Stimulated activated CD8-positive, alpha-beta memory T cell treated with anti-CD3 and anti-CD28 coated beads, Interleukin-15, amount 100 ng/mL, for 24 hours (primary cell): ENCODE measurements at places on chromosomes 1 and 21.

DNA sequence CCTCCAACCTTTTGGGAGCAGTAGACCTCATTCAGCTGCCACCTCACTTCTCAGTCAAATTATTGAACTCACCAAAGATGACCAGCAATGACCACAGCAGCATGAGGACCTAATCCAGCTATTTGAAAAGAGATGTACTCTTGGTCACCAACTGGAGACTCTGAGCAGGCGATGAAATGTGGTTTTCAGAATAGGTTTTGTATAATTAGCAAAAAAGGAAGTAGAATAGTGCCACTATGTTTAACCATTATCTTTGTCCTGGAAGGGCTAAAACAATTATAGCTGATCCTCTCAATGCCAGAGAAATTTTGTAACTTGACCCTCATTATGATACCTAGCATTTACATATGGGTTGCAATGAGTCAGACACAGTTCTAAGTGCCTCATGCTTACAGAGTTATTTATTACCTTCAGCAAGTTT is at the start of gene FCRL2:
FCRL2 (minus strand) TSS at position 162 of the 421 bp plus-strand sequence; CDS start at position 103, 59 bp downstream.
- no peak for DNase-seq

DNA sequence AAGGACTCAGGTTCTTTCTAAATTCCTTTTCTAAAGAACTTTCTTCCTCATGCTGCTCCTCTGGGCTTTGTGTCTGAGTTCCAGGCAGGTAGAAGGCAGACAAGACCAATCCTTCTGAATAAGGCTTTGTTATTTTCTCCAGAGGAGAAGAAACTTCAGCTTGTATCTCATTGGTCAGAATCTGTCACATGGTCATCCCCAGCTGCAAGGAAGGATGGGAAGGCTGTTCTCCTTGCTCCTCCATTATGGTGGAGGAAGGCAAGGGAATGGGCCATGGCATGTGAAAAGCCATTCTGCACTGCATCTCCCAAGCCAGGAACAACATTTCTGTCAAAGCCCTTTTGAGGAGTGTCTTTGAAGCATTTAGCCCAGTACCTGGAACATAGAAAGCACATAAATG is 50.6 kb upstream of the NTPCR start:
- DNase-seq, result no peak

- DNase-seq, result no peak
Observed at GRCh38 chr1:107668762-107669161, 296.2 kb downstream of the VAV3 start.

DNA sequence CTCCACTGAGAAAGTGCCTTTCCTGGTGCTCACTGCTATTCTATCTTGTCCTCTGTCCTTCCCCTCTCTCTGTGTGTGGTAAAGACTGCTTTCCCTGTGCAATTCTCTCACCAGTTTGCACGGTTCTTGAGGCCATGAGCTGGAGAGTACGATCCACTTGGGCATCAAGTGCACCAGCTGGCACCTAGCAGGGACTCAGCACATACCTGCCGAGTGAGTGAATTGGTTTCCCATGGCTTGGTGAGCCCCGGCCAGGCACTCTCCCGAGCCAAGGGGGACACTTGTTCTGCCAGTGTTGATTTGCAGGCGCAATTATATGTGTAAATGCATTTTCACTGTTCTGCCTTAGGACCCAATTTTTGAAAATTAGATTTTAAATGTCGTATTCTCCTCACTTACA is 313.5 kb downstream of the DISC1 start:
- no peak for DNase-seq

- DNase-seq, result no peak
Observed at GRCh38 chr1:165876121-165876520, 48.7 kb downstream of the UCK2 start.

DNA sequence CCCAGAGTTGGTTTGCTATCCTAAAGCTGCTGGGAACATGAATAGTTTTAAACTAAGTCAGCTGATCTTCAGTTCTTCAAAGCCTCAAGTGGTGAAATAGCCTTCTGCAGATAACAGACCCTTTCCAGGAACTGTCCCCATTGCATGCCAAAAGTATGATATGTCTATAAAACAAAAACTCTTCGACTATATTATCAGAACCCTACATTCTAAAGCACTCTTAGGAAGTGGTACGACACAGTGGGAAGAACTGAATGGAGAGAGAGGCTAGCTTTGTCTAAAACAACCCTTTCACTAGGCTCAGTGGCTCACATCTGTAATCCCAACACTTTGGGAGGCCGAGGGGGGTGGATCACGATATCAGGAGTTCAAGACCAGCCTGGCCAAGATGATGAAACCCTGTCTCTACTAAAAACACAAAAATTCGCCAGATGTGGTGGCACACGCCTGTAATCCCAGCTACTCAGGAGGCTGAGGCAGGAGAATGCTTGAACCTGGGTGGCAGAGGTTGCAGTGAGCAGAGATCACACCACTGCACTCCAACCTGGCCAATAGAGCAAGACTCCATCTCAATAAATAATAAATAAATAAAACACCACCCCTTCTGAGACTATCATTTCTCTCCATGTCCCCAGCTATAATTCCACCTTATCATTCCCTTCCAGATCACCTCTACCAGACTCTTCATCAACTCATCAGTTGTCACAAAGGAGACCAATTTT is 2.2 kb upstream of the FRRS1 start:
- no peak for DNase-seq

DNA sequence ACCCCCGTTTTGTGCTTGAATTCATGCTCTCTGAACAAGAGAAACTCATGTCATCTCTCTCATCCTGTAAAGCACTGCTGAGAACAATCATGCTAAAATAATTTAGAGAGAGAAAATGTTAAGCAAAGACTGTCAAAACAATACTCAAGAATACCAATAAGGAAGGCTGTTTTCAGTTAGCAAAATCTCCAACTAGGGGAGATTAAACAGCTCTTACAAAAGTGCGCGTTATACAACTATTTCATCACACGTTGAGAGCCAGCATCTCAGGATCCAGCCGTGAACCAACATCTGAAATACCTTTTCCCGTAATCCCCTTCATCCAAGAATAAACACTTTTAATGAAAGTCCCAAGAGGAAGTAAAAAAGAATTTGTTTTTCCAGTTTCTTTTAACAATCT is 44.1 kb upstream of the KCNJ15 start:
- no peak for DNase-seq

DNA sequence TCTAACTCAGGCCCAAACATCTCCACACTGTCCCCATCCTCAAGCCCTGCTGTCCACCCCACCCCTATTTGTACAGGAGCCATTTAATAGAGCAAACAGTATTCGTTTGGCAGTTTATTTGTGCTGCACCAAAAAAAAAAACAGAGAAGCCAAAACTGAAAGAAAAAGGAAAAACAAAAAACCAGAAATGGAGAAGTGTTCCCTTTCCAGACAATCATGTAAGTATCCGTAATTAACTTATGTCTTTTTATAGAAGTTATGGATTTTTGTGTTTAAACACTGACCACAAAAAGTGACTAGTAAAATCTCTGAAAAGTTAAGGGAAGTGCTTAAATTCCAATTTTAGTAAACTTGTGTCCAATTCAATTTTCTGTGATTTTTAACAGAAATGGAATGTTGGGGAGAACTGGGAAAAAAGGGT is 40.4 kb upstream of the ZBTB18 start:
- DNase-seq, result no peak
